ENCODE measurements at places on chromosomes 6 and 20.

GRCh38 chr6:75130784-75131183, 75.1 kb downstream of the COL12A1 start:
- no peaks in the 10 kb centered on the region for H3K36me3 ChIP-seq
- DNase-seq: no peak
- no peak overlapping the region for H3K4me3 ChIP-seq

DNA sequence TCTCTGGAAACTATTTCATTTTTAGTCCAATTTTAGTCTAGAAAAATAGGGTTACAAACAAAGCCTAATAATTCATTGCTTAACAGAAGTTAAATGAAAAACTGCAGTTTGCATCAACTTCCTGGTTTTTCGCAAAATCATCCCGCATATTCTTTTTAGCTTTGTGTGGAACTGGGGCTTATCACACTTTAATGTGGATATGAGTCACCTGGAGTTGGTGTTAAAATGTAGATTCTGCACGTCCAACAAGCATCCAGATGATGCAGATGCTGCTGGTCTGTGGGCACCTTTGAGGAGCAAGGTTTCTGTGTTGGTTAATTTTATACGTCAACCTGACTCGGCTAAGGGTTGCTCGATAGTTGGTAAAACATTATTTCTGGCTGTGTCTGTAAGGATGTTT, 126.1 kb downstream of the PLCB4 start:
- H3K4me3 ChIP-seq: no peak overlapping the region
- H3K27ac ChIP-seq: no peak overlapping the region
- H3K27me3 ChIP-seq: no peaks in the 10 kb centered on the region
- H3K4me1 ChIP-seq: no peaks in the 10 kb centered on the region

- peak; percentile 68 for DNase-seq
- H3K27ac ChIP-seq: peak overlapping the region; percentile 65
- no peak overlapping the region for H3K4me3 ChIP-seq
- H3K36me3 ChIP-seq: no peaks in the 10 kb centered on the region
- H3K4me1 ChIP-seq: peaks cover 3% of the 10 kb centered on the region
- no peaks in the 10 kb centered on the region for H3K27me3 ChIP-seq
These were observed 41.2 kb downstream of the ZHX3 start for GRCh38 chr20:41276317-41276751.

DNA sequence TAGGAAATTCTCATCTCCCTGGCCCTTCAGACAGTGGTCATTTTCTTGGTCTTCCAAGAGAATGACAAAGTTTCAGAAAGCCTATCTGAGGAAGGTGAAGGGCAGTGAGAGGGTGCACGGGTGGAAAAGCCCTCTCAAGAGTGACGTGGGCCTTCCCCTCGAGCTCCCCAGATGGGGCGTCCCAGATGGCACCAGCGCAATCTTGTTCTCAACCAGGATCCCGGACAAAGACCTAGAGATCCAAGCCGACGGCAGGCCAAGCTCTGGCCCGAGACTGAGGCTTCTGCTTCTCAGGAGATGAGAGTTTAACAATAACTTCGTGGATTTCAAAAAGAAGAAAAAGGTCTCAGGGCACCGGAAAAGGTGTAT, 797 bp upstream of the ZNF133 start:
- peak overlapping the region; percentile 93 for H3K27ac ChIP-seq
- H3K4me1 ChIP-seq: peaks cover 10% of the 10 kb centered on the region
- H3K4me3 ChIP-seq: peak overlapping the region; percentile 90
- H3K36me3 ChIP-seq: peaks cover 3% of the 10 kb centered on the region

GRCh38 chr6:168540713-168541291, 99.8 kb downstream of the SMOC2 start:
- no peak overlapping the region for H3K27ac ChIP-seq
- DNase-seq: no peak
- peaks cover 11% of the 10 kb centered on the region for H3K4me1 ChIP-seq
- H3K27me3 ChIP-seq: no peaks in the 10 kb centered on the region
- no peaks in the 10 kb centered on the region for H3K36me3 ChIP-seq

- H3K27ac ChIP-seq: no peak overlapping the region
- no peaks in the 10 kb centered on the region for H3K4me1 ChIP-seq
- no peak for DNase-seq
- H3K36me3 ChIP-seq: no peaks in the 10 kb centered on the region
- H3K27me3 ChIP-seq: no peaks in the 10 kb centered on the region
These were observed 142.3 kb upstream of the CARMIL1 start for GRCh38 chr6:25136854-25137253.

- no peaks in the 10 kb centered on the region for H3K36me3 ChIP-seq
- no peak overlapping the region for H3K4me3 ChIP-seq
- H3K27me3 ChIP-seq: no peaks in the 10 kb centered on the region
These were observed 19.2 kb downstream of the PRND start for GRCh38 chr20:4740774-4741431.

Measured in spinal cord (tissue), 10 donors.